ENCODE measurements at places on chromosomes 13 and 19. TPM values are rescaled to one million over a fixed set of nuclear protein-coding genes. Genes with fewer than 3 reads are reported as not detected.

DLEU7 gene
- total RNA-seq, result not detected

LGALS13 gene
- not detected for total RNA-seq

ZNF548 gene
- 13.8 TPM for total RNA-seq

LONP1 gene
- total RNA-seq, result 123 TPM

Measured in glomerular endothelial cell (primary cell).